MCF 10A (cell line): ENCODE measurements at places on chromosomes 6 and 20.

GRCh38 chr6:79225717-79226599 lies 8.5 kb downstream of the HMGN3 start:
- DNase-seq = no peak

DNA sequence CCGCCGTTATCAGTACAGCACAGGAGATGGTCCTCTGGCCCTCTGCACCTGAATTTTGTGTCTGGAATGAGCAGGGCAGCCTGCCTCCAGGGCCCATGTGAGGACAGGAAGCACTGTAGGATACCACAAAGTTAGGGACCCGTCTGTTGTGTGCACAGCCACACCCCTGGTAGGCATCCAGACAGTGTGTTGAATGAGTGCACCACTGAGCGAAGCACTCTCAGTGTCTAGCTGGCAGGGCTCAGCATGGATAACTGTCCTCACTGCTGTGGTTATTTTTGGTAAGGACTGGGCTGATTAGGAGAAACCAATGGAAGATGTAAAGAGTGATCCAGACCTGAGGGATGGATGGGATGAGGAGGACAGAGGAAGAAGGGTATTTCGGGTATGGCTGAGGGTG lies 178.7 kb downstream of the CLIC5 start:
- no peak for DNase-seq

GRCh38 chr6:36865835-36866234 lies 8.8 kb downstream of the PPIL1 start:
- DNase-seq = no peak

DNA sequence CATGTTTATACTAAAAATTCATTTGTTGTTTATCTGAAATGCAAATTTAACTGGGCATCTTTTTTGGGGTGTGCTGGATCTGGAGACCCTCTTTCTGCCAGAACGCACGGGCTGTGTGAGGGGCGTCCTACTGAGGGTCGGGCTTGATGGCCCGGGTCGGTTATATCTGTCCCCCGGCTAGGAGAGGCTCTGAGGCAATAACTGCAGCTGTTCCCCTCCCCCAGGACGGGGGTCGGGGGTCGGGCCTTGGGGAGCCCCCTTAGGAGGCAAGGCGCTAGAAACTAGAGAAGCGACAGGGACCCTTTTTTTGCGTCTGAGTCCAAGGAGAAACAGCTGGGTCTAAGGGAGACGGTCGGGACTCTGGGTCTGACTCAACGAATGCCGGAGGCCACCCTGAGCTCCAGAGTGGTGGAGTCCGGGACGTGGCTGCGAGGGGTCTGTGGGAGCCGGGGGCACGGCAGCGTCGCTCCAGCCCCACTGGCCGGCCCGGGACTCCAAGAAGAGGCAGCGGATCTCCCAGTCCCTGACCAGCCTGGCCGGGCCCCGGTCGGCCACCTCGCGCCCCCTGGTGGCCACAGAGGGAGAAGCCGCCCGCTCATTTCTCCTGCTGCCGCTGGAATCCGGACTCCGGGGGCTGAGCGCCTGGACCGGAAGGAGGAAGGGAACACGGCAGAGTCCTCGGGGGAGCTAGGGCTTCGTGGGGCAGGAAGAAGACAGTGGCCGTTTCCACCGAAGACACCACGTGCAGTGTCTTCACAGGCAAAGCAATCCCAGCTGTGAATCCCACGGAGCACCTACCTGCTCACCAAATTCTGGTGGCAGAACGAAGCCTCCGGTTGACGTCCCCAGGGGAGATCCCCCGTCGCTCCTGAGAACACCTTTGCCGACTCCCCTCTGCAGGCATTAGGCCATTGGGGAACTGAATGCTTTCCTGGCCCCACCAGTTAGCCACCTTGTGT lies 24.0 kb upstream of the SCML4 start:
- peak; percentile 76 for DNase-seq

DNA sequence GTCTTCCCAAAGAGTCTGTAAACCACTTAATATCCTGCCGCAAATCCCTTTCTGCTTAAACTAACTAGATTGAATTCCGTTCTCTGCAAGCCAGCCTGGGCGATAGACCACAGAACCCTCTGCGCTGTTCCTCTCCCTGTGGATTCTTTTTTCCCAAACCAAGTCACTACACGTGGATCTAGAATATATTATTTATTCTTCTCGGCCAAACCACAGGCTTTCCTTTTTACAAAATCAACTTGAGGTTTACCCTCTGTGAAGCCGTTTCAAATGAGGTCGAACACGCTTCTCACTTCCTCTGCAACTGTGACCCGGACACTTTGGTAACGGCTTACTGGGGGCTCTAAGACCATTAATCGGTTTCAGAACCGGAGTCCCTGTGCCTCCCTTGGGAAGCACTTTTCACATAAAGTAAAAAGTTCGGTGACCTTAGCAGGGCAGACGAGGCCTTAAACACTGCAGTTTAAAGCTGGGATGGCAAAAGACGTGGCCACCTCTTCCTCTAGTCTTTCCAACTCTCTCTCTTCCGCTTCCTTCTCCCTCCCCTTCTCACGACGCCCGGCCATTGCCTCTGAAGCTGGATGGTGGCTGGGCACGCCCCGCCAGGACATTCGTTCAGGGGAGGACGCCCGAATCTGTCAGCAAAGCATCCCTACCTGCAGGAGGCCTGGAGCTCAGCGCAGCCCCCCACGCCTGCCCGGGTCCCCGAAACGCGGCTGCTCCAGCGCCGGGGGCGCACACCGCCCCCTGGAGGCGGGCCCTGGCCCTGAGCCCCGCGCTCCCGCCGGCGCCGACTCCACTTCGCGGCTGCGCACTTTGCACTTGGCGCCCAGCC lies 55.0 kb upstream of the FOXC1 start:
- peak; percentile 74 for DNase-seq
